ENCODE measurements at places on chromosomes 1 and 21.
A peak's percentile ranks its signal among the peaks of the same experiment; 100 is the strongest.

DNA sequence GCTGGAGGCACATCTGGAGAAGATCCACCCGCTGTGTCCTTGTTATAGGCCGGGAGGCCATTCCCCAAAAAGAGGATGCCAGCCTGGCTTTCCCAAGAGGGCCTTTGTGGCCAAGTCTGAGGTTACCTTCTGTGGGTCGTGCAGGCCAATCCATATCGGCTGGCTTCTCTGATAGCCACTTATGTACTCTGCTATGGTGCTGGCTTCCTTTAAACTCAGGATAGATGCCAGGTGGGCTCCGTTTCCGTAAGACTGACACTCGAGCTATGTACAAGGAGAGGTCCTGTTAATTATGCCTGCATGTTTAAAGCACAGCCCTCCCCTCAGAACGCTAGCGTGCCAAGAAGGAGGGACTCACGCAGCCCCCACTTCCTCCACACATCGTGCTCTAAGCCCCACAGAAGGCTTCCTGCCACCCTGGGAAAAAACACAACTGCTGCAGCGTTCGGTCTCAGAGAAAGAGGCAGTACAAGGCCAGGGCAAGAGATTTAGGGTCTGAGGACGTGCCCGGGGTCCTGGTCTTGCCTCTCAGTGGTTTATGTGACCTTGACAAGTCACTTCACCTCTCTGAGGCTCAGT lies 11.6 kb downstream of the REG4 start:
- no peak for DNase-seq

- DNase-seq, result no peak
Observed at GRCh38 chr1:119602169-119602568, 45.9 kb downstream of the ZNF697 start.

GRCh38 chr1:160675641-160676410 lies 29.0 kb upstream of the SLAMF1 start:
- peak; percentile 30 for DNase-seq

DNA sequence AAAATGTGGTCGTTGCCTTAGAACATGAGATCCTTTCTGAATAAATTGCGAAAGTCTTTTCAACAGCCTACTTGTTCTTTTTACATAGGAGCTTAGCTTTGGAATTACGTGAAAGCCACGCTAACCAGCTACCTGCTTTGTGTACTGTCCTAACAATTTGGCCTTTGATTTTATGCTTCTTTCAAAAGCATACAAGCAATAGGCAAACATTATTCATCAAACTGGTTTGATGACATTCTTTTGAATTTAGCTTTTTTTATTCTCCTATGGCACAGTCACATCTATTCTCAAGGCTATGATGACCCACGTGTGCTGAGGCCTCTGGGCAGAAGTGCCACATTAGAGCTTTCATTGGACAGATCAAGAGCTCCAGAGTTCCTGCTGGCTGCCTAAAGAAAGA lies 178.0 kb upstream of the DPT start:
- DNase-seq, result no peak

DNA sequence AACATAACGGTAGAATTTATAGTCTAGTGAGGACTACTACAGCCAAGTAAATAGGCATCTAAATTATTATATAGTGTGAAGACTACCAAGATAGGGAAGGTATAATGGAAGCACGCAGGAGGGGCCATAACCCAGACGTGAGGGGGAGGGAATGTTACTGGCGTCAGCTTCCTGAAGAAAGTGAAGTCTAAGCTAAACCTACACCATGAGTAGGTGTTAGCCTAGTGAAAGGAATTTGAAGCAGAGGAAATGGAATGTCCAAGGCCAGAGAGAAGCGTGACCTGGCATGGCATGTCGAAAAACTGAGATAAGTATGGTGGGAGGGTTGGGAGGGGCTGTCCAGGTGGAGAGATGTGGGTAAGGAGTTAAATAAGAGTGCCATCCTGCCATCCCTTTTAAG lies 140.5 kb downstream of the SLC44A5 start:
- no peak for DNase-seq

GRCh38 chr1:6788946-6789345 lies 3.7 kb downstream of the CAMTA1 start:
- no peak for DNase-seq

DNA sequence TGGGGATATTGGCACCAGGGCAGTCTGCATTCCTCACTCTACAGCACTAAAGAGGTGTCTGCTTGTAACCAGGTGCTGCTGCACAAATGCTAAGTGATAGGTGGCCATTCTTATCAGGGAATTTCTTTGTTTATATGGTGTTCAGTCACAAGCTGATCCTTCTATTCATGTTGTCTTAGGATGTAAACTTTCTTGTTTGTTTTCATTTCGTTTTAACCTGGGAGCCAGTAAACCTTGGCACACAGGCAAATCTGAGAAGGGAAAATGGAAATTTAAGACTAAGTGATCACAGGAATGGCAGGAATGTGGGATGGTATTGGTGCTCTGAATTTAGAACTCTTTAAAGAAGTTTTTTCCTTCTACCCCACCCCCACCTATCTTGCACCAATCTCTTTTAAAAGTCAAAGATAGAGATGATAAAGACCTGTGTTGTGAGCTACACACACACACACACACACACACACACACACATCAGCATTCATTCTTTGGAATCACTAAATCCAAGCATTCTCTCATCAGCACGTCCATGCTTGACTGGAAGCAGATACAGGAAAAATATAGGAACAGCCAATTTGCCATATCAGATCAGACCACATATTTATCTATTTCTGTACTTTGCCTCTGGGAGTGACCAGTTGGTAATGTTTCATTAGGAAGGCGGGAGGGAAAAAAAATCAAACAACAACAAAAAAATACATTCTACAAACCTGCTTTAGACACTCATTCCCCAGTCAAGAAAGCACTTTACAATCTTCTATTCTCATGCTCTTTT lies 451.4 kb upstream of the ADGRL2 start:
- DNase-seq, result no peak

DNA sequence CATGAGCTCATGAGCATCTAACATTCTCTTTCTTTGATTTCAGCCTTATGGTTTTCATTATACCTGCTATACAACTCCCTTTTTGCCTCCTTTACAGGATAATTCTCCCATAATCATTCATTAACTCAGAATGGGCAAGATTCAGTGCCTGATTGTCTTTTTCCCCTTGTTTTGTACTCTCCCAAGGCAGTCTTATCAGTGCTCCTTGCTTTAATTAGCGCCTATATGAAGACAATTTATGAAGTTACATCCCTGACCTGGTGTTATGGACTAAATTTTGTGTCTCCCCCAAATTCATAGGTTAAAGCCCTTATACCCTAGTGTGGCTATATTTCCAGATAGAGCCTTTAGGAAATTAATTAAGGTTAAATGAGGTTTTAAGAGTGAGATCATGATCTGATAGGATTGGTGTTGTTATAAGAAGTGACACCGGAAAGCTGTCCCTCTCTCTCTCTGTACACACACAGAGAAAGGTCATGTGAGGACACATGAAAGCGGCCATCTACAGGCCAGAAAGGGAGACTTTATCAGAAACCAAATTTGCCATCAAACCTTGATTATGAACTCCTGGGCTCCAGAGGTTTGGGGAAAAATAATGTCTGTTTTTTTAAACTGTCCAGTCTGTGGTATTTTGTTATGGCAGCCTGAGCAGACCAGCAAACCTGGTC lies 185.8 kb upstream of the CHODL start:
- no peak for DNase-seq

DNA sequence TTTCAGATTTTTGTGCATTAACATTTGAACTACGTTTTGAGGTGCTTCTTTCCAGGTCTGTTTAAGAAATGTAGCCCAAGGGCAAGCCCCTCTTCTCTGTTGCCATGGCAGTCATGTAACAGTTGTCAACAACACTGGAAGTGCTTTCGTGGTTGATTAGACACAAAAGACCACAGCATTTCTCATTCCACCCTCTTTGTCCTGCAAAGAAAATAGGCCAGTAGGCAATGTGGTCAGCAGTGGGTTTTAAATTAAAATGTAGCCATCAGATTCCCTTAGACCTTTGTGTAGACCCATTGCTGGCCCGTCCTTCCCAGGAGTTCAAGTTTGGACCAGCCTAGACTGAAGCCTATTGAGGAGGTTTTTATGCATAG lies 35.4 kb downstream of the VANGL1 start:
- no peak for DNase-seq

DNA sequence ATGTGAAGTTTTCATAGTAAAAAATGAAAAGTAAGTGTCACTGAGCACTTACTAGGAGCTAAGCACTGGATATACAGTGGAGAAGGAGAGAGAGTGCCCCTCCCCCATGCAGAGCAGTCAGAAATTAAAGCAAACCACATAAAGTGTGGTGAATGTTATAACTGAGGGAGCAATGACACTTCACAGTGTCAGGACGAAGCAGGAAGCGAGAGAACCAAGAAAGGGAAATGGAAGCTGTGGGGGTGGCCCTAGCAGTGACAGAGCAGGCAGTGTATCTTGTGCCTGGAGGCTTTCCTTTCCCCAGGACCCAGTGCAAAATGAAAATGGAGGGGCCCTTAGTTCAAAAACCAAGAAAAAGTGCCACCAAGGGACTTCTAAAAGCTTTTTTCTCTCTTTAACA lies 21.5 kb upstream of the RCAN3 start:
- DNase-seq, result peak; percentile 13

- peak; percentile 8 for DNase-seq
Observed at GRCh38 chr1:103948526-103948925, 198.8 kb downstream of the AMY1C start.

- DNase-seq, result no peak
Observed at GRCh38 chr1:169200319-169200718, 93.8 kb downstream of the ATP1B1 start.

DNA sequence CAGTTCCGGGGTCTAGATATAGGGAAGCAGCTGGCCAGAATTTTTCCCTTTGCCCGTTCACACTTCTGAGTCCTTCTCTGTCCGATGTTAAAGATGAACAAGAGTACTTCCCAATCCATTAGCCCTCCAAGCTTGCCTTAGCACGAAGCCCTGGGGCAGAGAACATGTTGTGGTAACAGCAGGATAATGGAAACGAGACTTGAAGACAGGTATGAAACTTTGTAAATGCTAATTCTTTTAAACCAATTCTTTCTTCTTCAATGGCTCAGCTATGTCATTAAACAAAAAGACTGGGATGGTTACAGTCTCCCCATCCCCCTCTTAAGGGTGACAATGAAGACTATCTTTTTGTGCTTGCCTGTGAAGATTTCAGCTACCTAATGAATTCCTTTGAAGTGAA lies 218.5 kb downstream of the PLA2G4A start:
- DNase-seq, result no peak

DNA sequence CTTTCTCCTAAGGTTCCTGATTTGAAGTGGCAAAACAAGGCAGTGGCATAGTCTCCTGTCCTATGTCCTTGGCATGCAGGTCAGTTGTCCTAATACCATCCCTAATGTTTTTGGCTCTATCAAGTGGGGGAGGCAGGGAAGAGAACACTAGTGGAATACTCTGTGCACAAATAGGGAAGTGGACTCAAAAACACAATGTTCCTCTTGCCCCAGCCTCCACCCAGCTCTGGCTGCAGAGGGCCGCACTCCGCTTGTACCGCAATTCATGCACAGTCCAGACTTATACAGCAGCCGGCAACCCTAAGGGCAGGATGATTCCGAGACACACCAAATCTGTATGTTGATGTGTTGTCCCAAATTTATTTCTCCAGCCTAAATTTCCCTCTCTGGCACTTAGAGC lies 14.5 kb downstream of the PLEKHO1 start:
- DNase-seq, result peak; percentile 10

Measured in midbrain (tissue), 1 donor.